ENCODE measurements at places on chromosomes 1 and 21.

DNA sequence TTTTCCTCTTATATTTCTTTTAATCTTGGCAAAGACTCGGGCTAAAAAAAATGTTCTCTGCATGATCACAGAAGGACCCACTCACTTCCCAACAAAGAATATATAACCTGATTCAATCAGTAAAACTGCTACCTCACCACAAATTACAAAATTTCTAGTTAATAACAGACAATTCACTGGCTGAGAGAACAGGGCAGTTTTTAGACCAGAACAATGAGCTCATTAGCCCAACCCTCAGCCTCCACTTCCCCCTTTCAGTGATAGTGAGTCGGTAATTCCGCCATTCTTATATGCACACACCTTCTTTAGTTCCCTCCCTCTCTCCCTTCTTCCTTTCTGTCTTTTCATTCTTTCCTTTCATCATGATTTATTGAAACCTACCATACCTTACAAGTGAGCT, 8.9 kb downstream of the SIPA1L2 start:
- DNase-seq, result peak; percentile 89

DNA sequence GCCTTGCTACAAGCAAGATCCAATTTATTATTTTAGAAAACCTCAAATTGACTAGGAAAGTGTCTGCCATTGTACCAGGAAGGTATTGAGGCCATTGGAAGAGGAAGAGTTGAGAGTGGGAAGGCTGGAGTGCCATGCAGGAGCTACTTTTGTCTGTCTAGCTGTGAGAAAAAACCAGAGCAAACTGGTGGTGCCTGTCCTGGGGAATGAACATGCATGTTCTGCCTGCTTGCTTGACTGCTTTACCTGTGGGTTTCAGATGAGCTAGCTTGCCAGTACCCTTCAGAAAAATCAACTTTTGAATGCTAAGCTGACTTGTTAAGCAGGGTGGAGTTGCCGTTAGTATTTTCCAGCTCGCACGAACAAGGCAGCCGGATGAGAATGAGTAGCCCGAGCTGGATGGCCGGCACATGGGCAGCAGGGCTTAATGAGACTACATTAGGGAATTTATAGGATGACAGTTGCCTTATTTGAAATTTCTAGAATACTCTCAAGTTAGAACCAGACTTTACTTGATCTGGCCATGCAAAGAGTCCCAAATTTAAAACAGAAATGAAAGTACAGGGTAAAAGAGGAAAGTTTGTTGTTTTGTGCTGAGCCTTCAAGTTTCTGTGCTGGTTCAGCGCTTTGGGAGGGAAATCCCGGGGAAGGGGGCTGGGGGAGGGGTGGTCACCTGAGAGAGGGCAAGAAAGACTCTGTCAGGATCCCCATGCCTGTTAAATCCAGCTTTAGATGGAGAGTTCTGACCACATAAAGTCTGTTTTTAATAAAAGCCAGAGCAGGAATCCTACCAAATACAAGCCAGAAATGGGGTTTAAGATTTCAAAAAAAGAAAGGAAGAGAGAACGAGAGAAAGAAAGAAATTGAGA, 29.6 kb upstream of the C1orf105 start:
- DNase-seq, result no peak

- no peak for DNase-seq
Observed at GRCh38 chr21:30148906-30149305, 17.7 kb downstream of the CLDN17 start.

DNA sequence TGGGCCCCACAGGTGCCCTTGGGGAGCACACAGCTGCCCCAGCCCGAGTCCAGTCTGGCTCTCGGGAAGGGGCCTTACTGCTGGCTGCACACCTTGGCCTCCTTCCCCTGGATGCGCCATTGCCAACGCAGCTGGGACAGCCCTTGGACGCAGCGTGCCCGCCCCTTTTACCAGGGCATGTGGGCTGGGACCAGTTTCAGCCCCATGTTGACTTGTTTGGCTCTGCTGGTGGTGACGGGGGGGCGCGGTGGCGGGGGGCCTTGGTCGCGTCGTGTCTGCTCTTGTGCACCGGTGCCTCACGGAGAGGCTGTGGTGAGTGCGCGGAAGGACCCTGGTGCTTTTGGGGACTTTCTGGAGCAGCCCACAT, 19.6 kb downstream of the SKI start:
- no peak for DNase-seq
